NCI-H1417 treated with DMSO at 0.1 percent for 48 hours (cell line): ENCODE measurements at places on chromosomes 5 and 9.

DNA sequence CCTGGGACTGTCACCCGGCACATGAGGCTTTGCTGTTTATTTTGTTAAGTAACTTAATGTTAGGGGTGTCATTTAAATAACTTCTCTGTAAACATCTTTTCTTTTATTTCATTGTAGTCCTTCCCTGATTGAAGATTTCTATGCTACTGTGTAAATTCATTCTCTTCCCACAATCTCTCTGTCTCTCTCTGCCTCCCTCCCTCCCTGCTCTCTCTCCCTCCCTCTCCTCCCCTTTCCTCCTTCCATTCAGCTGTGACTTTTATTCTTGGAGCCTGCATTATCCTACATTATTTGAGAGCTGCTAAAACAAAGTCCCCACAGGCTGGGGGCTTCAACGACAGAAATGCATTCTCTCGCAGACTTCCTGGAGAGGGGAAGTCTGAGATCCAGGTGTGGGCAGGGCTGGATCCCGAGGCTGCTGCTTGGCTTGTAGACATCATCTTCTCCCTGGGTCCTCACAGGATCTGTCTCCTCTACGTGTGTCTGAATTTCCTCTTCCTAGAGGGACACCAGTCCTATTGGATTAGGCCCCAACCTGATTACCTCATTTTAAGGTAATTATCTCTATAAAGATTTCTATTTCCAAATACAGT lies 18.4 kb downstream of the UBE2QL1 start:
- DNase-seq: no peak

DNA sequence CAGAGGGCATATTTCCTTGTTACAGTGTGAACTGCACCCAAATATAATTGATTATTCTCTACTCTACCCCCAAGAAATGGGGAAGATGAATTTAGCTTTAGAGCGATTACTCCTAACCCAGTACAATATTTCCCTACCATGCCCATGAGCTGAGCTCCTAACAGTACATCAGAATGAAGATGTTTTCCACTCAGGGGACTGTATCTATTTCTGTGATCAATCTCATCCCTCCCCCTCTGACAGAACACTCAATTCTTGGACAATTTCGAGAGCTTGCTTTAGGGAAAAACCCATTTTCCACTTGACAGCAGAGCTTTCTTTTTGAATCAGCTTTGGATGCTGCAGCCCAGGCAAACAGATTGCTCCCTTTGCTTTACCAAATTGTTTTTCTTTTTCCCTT lies 24.7 kb upstream of the TEX48 start:
- DNase-seq: no peak

DNA sequence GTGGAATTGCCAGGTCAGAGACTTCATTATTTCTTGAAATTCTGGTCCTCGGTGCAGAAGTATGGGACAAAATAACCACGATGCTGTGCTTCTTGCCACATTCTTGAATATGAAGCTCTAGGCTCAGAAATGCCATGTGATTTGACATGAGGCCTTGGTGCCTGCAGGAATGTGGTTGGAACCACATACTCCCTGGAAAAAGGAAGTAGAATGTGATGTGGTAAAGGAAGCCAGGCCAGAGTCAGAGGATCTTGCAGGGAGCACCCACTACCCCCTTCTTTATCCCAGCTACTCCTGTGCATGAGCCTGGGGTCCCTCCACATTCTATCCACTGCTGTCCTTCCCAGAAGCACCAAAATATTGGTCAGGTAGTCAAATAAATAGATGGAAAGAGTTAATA lies 80.9 kb downstream of the FOXD1 start:
- no peak for DNase-seq

- no peak for DNase-seq
Measured at GRCh38 chr5:82985763-82986162, 91.4 kb downstream of the TMEM167A start.

GRCh38 chr5:72597456-72597948 lies 90.3 kb upstream of the ZNF366 start:
- no peak for DNase-seq

- no peak for DNase-seq
Measured at GRCh38 chr5:17860660-17861315, 226.5 kb downstream of the TAF11L14 start.

GRCh38 chr5:106766916-106767315 lies 903.8 kb downstream of the EFNA5 start:
- no peak for DNase-seq
